ENCODE measurements at places on chromosomes 11 and 22. TPM values are rescaled to one million over a fixed set of nuclear protein-coding genes. Genes with fewer than 3 reads are reported as not detected.

KAT5 gene
- polyA plus RNA-seq = 29.5 TPM

HEPACAM gene
- not detected for polyA plus RNA-seq

PPP2R5B gene
- polyA plus RNA-seq = 16.4 TPM

YPEL1 gene
- 1.1 TPM for polyA plus RNA-seq

PLEKHA7 gene
- 0.43 TPM for polyA plus RNA-seq

APOA1 gene
- not detected for polyA plus RNA-seq

OR56A3 gene
- polyA plus RNA-seq = not detected

TOP3B gene
- 11.6 TPM for polyA plus RNA-seq

OR8G1 gene
- not detected for polyA plus RNA-seq

MUC2 gene
- not detected for polyA plus RNA-seq

CASTOR1 gene
- polyA plus RNA-seq = 10.2 TPM

OR4C15 gene
- polyA plus RNA-seq = not detected

OR51E2 gene
- not detected for polyA plus RNA-seq

SMC1B gene
- polyA plus RNA-seq = 0.08 TPM

SLC15A3 gene
- polyA plus RNA-seq = 1.5 TPM

MYBPC3 gene
- polyA plus RNA-seq = 0.08 TPM

TRIM48 gene
- polyA plus RNA-seq = not detected

TNNT3 gene
- not detected for polyA plus RNA-seq

IRAG1 gene
- 4.5 TPM for polyA plus RNA-seq

OR4D5 gene
- not detected for polyA plus RNA-seq

MAFF gene
- polyA plus RNA-seq = 34.6 TPM

CHRNA10 gene
- polyA plus RNA-seq = 0.28 TPM

KRTAP5-2 gene
- polyA plus RNA-seq = not detected

SYCE3 gene
- polyA plus RNA-seq = 0.80 TPM

PARVG gene
- not detected for polyA plus RNA-seq

OR4D10 gene
- polyA plus RNA-seq = not detected

KREMEN1 gene
- 4.5 TPM for polyA plus RNA-seq

APOA4 gene
- polyA plus RNA-seq = not detected

TSSC4 gene
- polyA plus RNA-seq = 69.8 TPM

NLRP14 gene
- polyA plus RNA-seq = not detected

AP1B1 gene
- 43.4 TPM for polyA plus RNA-seq

TSPAN18 gene
- 0.20 TPM for polyA plus RNA-seq

FOLR2 gene
- not detected for polyA plus RNA-seq

TMEM123 gene
- polyA plus RNA-seq = 122 TPM

All from GM23248 (cell line).